ENCODE measurements at places on chromosomes 3 and 15. TPM values are rescaled to one million over a fixed set of nuclear protein-coding genes. Genes with fewer than 3 reads are reported as not detected.

The SPCS1 gene
- 78.7 TPM for total RNA-seq

The MUSTN1 gene
- 17.8 TPM for total RNA-seq

The TAGLN3 gene
- not detected for total RNA-seq

The ZNF502 gene
- 4.1 TPM for total RNA-seq

The ATP13A5 gene
- not detected for total RNA-seq

The HES1 gene
- total RNA-seq: 11.1 TPM

The CLDN18 gene
- not detected for total RNA-seq

The ARPIN gene
- 10.6 TPM for total RNA-seq

The CELSR3 gene
- 0.16 TPM for total RNA-seq

The SPINK8 gene
- not detected for total RNA-seq

The MEIS2 gene
- total RNA-seq: 43.9 TPM

The TGM4 gene
- total RNA-seq: not detected

The ZDHHC23 gene
- total RNA-seq: 3.0 TPM

The LRRC57 gene
- 11.9 TPM for total RNA-seq

The IRAK2 gene
- 1.7 TPM for total RNA-seq

The CEP19 gene
- 0.91 TPM for total RNA-seq

The CEMIP gene
- not detected for total RNA-seq

The LRRC34 gene
- 2.0 TPM for total RNA-seq

The POLQ gene
- 0.43 TPM for total RNA-seq

Measured in Right ventricle myocardium superior (tissue), 1 donor.